ENCODE measurements at places on chromosomes 6 and 20. TPM values are rescaled to one million over a fixed set of nuclear protein-coding genes. Genes with fewer than 3 reads are reported as not detected.

The MTHFD1L gene
- 7.8 TPM for total RNA-seq

DNA sequence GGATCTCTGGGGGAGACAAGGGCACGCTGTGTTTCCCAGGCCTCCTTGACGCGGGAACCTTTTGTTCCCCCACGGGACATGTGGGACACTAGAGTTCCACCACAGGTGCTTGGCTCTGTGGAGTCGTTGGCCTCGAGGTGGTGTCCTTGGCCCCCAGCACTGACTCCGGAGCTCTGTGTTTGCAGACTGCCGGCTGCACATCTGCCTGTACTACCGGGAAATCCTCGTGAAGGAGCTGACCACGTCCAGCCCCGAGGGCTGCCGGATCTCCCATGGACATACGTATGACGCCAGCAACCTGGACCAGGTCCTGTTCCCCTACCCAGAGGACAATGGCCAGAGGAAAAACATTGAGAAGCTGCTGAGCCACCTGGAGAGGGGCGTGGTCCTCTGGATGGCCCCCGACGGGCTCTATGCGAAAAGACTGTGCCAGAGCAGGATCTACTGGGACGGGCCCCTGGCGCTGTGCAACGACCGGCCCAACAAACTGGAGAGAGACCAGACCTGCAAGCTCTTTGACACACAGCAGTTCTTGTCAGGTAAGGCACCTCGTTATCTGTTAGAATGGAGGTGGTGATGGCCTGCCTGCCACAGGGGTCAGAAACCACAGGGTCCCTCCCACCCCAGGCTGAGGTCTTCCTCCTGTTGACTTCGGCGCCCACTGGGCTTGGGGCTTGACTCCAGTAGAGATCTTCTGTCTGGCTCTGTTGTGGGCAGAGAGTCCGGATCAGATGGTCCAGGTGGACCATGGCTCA is 9.9 kb downstream of the IRF4 start:
- no peak for DNase-seq

The SLC13A3 gene
- total RNA-seq, result not detected

The ADGRG6 gene
- 0.54 TPM for total RNA-seq

GRCh38 chr6:165439928-165440554 is 130.6 kb upstream of the C6orf118 start:
- DNase-seq, result no peak

- no peak for DNase-seq
Observed at GRCh38 chr20:17825252-17825959, 125.6 kb downstream of the BANF2 start.

The SFTA2 gene
- total RNA-seq, result not detected

DNA sequence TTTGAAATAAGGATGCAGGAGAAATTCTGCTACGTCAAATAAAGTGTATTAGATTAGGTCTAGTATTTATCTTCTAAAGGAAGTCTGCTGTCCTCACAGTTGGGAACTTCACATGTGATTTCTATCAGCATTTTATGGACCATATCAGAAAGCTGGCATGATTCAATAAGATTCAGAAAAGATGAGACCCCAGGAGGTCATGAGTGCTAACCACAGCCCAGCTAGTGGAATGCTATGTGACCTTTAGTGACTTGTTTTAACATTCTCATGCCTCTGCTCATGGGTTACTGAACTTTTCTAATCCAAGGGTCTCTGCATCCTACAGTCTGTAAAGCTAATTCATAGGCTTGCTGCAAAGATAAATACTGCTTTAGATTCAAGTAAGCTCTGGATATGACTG is 150.1 kb downstream of the GMPR start:
- DNase-seq, result no peak

DNA sequence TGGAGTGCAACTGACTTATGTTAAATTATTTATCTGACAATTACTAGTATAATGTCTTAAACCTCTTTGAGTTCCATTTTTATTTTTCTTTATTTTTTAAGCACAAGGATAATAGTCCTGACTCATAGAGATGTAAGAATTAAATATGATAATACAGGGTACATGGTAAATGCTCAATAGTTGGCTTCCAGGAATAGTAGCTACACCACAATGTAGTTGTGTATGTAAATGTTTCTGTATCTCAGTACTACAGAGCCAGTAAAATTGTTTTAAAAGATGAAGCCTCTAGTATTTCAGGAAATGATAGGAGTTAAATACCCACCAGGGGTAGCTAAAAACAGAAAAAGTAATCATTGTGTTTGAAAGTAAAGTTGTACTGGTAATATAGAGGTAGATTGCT is 487.4 kb upstream of the IRAK1BP1 start:
- no peak for DNase-seq

DNA sequence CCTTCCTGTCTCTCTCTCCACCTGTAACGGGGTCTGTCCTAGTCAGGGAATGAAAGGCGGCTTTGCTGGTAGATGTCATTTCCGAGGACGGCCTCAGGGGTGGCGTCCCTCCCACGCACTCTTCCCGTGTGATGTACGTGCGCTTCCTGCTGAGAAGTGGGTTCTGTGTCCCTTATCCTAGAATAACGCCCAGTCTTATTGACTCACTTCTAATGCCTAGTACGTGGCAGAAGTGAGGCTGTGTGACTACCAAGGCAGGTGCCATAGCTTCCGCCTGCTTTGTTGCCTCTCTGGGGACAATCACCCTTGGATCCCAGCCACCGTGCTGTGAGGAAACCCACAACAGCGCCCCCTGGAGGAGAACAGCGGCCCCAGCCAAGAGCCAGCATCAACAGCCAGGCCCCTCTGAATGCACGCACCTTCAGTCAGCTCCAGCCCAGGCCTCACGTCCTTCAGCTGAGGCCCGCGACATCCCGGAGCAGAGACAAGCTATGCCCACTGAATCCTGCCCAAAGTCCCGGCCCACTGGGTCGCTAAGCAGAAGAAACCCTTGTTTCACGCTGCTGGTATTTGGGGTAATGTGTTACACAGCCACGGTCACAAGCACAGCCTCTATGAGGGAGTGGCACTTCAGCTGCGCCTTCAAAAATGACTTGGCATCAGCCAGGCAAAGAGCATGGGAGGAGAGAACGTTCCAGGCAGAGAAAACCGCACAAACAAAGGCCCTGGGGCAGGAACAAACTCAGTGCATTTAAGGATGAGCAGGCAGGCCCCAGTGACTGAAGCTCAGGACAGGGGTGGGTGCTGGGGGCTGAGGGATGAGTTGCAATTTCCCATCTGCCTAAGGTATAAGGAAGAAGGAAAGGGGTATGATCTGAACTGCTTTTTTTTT is 224.2 kb downstream of the NFATC2 start:
- DNase-seq, result peak; percentile 23

The HUS1B gene
- 2.8 TPM for total RNA-seq

The MDFI gene
- not detected for total RNA-seq

The RCAN2 gene
- total RNA-seq, result 0.11 TPM

DNA sequence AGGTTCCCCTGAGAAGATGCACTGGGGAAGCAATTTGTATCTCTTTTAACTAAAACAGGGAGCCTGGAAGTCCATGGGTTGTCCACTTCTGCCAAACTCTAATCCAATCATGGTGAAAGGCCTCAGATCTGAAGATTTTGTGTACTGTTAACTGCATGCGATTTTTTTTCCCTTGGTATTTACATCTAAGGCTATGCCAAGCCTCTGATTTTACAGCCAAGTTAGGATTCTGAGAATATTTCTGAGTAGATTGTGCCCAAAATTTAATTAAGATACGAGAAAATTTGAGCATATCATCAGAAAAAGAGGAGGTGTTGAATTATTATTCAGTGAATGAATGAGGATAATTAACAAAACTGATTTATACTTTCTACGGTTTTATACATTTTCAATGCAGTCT is 34.0 kb downstream of the BTBD3 start:
- no peak for DNase-seq

DNA sequence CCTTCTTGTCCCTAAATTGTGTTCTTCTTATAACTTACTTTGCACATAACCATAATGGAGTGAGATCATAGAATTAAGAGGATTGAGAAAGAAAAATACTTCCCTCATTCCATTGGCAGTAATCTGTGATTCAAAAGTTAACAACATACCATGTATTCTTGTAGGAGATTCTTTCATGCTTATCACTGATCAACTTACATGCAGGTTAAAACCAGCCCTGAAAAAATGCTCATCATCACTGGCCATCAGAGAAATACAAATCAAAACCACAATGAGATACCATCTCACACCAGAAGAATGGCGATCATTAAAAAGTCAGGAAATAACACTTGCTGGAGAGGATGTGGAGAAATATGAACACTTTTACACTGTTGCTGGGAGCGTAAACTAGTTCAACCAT is 36.5 kb upstream of the GFRAL start:
- DNase-seq, result no peak

DNA sequence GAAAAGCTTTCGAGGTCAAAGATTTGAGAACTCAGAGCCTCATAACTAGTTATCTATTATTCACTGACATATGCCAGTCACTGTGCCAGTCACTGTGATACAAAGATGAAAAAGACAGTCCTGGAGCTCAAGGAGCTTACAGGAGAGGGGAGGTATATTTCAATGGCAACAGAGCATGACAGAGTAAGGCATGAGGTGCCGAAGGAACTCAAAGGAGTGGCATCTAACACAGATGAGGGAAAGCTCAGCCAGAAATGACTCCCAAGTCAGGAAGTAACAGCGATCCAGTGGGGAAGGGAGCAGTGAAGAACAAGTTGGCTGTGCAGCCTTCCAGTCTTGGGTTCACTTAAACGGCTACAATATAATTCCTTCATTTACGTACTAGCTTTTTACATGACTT is 46.6 kb downstream of the DTNBP1 start:
- no peak for DNase-seq

DNA sequence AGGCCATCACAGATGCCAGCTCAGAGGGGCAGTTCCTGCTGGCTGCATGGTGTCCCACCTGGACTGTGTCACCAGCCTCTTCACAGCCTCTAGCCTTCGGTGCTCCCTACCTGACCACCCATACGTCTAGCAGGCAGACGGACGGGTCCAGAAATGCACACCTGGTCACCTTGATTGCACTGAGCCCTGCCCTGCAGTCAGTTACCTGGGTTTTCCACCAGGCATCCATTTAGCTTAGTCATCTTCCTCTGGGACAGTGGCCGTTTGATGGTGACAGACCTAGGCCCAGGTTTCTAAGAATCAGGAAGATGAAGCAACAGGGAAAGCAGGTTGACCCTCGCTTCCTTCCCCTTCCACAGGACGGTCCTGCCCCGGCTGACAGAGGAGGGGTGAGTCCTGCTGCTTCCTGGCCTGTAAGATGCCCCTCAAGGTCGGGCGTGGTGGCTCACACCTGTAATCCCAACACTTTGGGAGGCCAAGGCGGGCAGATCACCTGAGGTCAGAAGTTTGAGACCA is 9.8 kb upstream of the BPI start:
- no peak for DNase-seq

GRCh38 chr6:26657256-26657655 is 2.3 kb downstream of the ZNF322 start:
- DNase-seq, result no peak

The RRAGD gene
- 5.6 TPM for total RNA-seq

DNA sequence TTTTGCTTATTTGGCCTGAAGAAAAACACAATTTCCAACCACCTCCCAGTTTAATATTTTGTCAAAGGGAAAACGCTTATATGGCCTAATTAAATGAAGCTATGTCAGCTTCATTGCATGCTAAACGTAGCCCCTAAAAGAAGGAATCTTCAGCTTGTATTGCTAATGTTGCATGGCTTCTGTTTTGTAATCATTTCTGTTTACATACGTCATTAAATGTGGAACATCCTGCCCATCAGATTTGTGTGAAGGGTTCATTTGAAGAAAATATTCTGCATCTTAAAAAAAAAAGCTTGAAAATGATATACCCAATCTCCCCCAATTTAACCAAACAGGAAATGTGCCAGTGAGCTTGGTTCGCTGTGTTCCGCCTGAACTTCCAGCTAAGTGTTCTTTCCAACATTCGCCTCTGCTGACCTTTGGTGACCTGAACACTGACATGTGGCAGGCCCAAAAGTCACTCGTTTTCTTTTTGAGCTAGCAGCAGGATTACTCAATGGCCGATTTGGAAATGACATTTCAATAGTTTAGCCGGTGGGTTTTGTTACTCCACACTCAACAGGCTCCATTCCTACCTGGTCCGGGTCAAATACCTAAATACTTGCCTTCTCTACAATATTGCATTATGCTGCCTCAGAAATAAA is 12.7 kb upstream of the SIRT5 start:
- no peak for DNase-seq

The SLC26A8 gene
- not detected for total RNA-seq

GRCh38 chr20:63626424-63627128 is at the start of gene GMEB2:
Gene GMEB2 (minus strand): TSS chr20:63627101. CDS start chr20:63619397, 7,704 bp downstream.
- DNase-seq, result no peak

The PARD6B gene
- total RNA-seq, result 5.6 TPM

DNA sequence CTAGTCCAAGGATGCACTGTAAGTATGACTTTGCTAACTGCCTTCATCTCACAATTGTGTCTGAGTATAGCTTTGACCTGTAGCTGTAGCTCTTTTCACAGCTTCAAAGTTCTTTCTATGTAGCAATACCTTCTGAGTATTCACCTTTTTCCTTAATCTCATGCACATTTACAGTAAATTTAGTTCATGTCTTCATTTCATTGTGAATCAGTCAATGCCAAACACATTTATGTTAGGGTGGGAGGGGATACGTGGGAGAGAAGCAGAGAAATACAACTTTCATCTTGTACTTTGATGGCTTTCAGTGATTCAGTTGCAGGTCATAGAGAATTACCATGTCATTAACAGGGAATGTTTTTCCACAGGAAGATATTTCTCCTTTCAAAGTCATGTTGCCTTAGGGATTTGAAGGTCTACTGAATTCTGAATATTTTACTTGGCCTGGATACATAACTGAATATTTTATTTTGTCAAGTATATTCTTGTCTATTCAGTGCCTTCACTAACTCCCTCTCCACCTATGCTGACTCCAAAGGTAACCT is 119.2 kb downstream of the TINAG start:
- no peak for DNase-seq

DNA sequence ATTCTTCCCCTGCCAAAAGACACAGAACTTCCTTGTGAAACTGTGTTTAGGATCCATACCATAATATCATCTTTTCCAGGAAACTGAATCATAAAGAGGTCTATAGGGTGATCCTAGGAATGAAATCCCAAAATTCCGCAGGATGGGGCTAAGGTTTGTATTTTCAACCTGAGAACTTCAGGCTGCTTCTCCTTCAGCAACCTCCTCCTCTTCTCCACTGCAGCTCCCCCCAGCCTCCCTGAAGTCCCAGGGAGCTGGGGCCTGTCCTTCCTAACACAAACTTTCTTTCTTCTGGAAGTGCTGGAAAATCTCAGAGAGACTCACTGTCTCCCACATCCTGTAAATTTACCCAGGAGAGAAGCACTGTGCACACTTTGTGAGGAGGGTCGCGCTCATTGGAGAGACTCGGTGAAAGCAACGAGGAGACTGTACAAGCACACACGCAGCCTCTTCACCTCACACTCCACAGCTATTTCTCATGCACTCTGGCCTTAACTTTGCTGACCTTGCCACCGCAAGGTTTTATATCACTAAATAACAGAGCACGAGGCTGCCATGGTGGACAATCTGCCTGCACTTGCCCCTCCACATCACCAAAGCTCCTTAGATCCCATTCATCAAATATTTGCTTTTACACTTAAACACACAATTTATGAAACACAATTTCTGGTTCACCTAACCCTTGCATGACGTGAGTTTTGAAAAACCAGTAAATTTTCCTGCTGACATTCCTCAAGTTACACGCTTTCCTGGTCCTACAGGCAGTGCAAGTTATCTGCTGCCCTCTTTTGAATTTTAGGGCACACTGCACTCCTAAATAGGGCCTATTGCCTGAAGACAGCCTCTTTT is 14.3 kb downstream of the ID4 start:
- no peak for DNase-seq
